Activated CD4-positive, alpha-beta T cell treated with anti-CD3 and anti-CD28 coated beads, Interleukin-2, amount 10 ng/mL, durations not matched to agents 24 days and 14 days (primary cell): ENCODE measurements at places on chromosomes 6 and 20. TPM values are rescaled to one million over a fixed set of nuclear protein-coding genes. Genes with fewer than 3 reads are reported as not detected.

The CST2 gene
- total RNA-seq = not detected in 2 replicates

The GRM1 gene
- total RNA-seq = not detected in 2 replicates

The HSPA12B gene
- total RNA-seq = not detected in 2 replicates

The SRMS gene
- total RNA-seq = not detected in 2 replicates

The EPHA7 gene
- not detected in 2 replicates for total RNA-seq

The SGK1 gene
- 28.8 and 36.4 TPM in 2 replicates for total RNA-seq

The CGA gene
- not detected in 2 replicates for total RNA-seq

The SNAP25 gene
- 3.0 and 3.6 TPM in 2 replicates for total RNA-seq

The ZNF76 gene
- total RNA-seq = 31.0 and 31.4 TPM in 2 replicates

DNA sequence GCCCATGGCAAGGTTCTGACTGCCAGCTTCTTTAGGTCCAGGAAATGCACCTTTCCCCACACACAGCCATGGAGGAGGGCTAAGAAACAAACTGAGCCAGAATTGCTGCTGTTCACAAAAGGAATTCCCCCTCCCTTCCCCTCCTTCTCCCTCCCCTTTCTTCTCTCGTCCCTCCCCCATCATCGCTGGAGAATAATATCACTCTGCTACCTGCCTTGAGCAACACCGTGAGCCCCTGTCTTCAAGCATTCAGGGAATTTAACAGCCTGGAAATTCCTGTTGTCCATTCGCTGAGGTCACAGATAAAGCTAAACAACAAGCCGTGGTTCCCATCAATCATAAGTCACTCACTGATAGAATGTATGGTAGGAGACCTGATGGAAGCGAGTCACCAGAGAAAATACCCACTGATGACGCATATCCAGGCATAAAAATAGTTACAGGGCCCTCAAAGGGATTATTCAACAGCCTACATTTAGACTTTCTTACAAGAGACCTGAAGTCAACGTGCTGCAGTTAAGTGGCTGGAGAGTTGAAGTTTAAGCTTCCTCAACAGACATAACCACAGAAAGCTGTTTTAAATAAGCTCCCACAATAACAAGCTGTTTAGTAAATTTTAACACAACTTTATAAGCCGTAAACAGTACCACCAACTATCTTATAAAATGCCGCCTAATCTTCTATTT lies 59.7 kb downstream of the HIVEP2 start:
- DNase-seq = peak; percentile 86

GRCh38 chr20:48791666-48792071 lies 36.1 kb downstream of the PREX1 start:
- DNase-seq = no peak

DNA sequence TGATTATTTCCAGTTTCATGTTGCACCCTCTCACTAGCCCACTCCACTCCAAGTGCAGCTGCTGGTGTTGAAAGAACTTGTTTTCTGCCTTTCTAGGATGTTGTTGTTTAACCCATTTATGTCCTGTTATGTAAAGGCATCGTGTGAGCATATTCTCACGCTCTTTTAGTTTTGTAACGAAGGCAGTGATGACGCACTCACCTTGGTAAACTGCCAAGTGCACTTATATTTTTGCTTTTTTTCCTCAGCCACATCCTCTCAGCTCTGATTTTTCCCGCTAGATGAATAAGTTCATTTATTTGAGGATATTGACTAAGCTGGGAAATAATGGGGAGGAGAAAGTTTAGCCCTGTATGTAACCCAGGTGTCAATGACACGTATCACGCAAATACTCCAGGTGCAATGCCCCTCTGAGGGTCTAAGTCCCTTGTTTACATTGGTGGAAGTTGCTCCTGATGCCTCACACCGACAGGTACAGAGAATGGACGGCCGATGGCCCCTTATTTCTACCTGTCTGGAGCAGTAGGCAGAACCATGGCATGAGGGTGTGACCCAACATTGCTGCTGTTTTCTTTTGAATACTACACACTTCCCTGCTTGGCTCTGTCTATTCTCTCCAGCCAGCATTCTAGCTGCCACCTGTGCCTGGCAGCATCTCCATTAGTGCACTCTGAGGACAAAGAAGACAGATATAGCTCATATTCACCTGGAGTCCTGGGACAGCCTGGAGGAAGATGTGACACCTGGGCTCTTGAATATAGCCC lies 132.7 kb upstream of the SLC24A3 start:
- DNase-seq = no peak

DNA sequence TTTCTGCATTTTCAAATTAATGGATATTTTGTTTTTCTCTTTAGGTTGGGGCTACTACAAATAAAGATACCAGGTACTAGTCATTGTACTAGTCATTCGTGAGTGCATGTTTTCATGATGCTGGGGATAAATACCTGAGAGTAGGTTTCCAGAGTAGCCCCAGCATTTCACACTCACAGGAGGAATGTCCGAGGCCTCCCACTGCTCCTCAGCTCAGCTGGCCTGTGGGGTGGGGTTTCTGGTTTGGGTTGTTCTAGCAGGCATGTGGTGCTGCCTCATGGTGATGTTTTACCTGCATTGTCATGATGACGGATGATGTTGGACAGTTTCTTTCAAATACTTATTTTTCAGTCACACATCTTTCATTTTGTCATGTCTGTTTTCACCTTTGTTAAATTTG lies 144.5 kb downstream of the SMOC2 start:
- DNase-seq = no peak

- DNase-seq = no peak
These were observed 113.7 kb upstream of the ENPP5 start for GRCh38 chr6:46284475-46284874.

GRCh38 chr20:25207960-25208534 lies 12.5 kb downstream of the ENTPD6 start:
- no peak for DNase-seq

DNA sequence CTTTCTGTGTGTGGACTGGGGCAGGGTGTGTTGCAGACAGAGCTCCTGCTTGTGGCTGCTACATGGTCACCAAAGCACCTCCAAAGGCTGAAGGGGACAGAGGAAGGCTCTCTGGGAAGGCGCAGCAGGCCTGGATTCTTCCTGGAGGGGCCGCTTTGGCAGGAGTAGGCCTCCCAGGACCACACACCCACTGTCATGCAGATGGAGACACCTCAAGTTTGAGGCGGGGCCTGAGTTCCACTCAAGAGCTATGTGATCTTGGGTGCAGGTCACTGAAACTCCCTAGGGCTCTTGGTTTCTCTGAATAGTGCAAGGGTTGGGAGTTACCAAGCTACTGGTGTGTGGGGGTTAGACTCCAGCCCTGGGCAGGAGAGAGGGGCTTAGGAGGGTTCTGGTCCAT lies 27.9 kb downstream of the EFCAB8 start:
- DNase-seq = no peak

DNA sequence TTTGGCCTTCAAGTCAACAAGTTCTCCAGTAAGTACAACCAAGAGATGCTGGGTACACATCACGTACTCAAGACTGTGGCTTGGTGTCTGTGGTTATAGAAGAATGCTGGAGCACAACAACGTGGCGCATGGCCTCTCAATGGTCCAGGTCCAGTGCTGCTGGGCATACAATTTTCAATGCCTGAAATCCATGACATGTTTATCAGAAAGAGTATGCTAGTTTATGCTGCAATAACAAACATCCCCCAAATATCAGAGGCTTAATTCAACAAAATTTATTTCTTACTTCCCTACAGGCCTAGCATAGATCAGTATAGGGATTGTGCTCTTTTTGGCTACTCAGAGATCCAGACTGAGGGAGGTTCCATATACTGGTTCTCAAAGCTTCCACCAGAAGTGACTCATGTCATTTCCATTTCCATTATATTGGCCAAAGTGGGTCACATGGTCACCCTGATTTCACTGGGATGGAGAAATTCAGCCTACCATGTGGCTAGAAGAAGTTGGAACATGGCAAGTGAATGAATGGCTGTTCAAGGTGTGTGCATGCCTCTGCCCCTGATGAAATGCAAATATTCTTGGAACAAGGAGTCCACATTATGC lies 33.3 kb upstream of the KIF16B start:
- DNase-seq = no peak

DNA sequence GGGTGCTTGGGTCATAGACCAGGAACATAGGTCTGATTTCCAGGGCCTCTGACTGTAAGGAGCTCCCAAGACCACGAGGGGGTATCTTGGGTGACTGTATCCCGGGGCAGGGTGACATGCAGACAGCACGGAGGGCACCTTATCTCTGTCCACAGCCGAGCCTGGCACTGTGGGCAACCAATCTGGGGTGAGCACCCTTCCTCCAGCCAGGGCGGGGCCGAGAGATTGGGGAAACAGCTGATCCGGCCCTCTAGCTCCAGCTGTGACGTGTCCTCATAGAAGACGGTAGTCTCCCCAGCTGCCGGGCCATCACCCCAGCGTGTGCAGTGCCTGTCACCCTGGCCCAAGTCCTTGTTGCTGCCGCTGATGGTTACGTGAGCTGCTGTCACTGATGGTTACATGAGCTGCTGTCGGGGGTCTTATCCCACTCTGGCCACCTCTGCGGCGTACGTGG lies 139.6 kb upstream of the RNF24 start:
- DNase-seq = no peak

GRCh38 chr6:124076336-124077048 lies 272.8 kb downstream of the NKAIN2 start:
- DNase-seq = no peak

- DNase-seq = no peak
These were observed 1.2 kb upstream of the TOX2 start for GRCh38 chr20:43913291-43914025.

- no peak for DNase-seq
These were observed 400 bp upstream of the SMAP1 start for GRCh38 chr6:70667256-70667710.

GRCh38 chr6:149501201-149501600 lies 16.4 kb upstream of the ZC3H12D start:
- DNase-seq = no peak

DNA sequence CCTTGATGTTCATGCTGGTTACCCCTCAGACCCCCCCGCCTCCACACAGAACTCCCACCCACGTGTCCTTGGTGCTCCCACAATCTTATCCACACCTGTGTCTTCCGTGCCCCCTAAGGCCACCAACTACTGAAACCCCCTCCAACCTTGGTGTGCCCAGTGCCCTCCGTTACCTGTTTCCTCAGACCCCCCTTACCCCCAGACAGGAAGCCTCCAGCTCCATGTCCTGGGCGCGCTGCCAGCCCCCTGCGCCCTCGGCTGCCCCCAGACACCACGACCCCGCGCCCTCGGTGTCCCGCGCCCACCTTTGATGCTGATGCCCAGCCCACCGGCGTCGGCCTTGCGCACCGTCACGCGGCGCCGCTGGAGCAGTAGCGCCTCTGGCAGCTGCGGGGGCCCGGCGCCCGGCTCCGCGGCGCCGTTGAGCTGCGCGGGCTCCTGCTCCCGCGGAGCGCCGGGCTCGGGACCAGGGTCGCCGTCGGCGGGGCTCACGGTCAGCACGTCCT lies 504 bp downstream of the SNTA1 start:
- DNase-seq = no peak

GRCh38 chr6:21494505-21494904 lies 99.0 kb upstream of the SOX4 start:
- DNase-seq = no peak

- DNase-seq = no peak
These were observed 119.5 kb downstream of the PTPRK start for GRCh38 chr6:128400875-128401274.

GRCh38 chr6:37340639-37340943 lies 13.2 kb upstream of the RNF8 start:
- DNase-seq = no peak

- no peak for DNase-seq
These were observed 685.5 kb upstream of the CITED2 start for GRCh38 chr6:140059947-140060346.

DNA sequence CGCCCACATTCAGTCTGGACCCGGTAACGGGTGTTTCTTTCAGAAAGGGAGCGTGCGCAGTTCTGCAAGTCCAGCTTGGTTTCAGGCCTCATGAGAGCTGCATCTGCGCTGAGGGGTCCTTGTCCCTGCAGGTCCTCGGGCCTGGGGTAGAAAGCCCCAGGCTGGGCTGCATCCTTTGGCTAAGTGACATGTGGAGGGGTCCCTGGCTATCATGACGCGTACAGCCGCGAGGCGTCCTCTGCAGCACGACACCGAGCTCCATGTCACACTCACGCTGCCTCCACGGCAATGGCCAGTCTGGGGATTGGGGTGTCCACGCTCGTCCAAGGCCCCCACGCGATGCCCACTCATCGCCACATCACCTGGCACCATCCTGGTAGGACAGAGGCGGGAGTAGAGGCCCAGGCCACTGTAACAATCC lies 1.7 kb upstream of the KIF25 start:
- no peak for DNase-seq

DNA sequence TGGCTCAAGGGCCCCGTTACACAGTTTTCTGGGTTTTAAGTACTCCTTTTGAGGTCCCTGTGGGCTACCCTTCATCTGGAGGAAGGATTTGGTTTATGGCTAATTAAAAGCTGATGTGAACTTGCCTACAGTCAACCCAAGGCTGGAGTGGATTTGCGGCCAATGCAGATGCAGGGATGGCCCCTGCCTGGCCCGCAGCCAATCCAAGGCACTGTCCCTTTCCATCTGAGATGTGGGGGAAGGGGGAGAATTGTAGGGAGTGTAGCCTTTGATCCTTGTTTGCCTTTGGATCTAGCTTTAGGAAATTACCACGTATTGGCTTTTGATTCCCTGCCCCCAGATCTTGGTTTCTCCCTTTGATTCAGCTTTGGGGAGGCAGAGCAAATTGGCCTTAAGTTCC lies 128.0 kb upstream of the GGTLC1 start:
- DNase-seq = no peak

DNA sequence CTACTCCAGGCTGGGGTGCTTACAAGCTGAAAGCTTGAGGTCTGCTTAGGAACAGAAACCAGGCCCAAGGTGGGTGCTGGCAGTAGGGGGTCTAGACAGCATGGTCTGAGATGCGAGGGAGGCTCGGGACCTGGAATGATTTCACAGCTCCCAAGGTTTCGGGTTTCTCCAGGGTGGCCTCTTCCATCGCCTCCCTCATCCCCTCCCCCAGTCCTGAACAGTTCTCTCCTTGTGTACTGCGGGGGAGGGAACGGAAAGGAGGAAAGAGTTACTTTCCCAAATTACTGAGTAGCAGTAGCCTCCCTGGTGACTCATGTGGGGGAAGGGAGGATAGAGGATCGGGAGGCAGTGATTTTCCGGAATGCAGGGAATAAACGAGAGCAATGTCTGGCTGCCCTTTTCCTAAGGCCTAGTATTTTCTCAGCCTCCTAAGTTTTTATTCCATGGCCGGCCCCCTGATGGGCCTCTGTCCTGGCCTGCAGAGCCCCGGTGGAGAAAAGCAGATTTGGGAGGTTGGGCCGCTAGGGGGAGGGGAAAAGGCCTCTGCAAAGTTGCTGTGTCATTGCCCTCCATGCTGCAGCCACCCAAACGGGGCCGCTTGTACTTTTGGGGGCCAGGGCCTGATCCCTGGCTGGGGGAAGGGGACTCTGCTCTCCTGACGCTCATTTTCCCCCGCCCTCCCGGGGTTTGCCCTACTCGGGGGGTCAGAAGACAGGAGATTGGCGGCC lies 1.5 kb downstream of the BRD2 start:
- DNase-seq = peak; percentile 92
